Stimulated activated CD8-positive, alpha-beta memory T cell treated with anti-CD3 and anti-CD28 coated beads, Interleukin-15, amount 100 ng/mL, for 24 hours (primary cell): ENCODE measurements at places on chromosomes 7 and 10.
A peak's percentile ranks its signal among the peaks of the same experiment; 100 is the strongest.

GRCh38 chr7:2468227-2468626 lies 8.0 kb downstream of the GRIFIN start:
- DNase-seq: no peak

DNA sequence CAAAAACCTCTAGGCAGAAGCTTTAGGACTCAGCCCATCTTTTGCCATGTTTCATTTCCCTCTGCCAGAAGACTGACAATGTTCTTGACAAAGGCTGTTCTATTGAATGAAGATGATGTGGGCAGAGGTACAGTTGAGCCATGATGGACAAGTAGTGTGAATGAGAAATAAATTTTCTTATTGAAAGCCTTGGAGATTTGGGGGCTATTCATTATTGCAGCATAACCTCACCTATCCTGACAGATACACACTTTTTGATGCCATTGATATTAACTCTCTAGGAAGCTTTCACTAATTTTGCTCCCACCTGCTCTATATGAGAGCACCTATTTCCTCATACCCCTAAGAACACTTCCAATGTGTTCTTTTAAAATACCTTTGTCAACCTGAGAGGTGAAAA lies 36.9 kb upstream of the HPS1 start:
- no peak for DNase-seq

DNA sequence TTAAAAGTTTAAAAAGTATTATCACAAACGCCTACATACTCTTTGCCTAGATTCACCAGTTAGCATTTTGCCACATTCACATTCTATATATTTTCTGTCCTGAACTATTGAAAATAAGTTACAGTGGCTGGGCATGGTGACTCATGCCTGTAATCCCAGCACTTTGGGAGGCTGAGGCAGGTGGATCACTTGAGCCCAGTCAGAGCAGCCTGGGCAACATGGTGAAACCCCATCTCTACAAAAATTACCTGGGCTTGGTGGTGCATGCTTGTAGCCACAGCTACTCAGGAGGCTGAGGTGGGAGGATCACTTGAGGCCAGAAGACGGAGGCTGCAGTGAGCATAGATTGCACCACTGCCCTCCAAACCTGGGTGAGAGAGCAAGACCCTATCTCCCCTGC lies 5.3 kb downstream of the ARPC1A start:
- DNase-seq: no peak

- no peak for DNase-seq
Measured at GRCh38 chr7:30927559-30927958, 15.9 kb downstream of the AQP1 start.

DNA sequence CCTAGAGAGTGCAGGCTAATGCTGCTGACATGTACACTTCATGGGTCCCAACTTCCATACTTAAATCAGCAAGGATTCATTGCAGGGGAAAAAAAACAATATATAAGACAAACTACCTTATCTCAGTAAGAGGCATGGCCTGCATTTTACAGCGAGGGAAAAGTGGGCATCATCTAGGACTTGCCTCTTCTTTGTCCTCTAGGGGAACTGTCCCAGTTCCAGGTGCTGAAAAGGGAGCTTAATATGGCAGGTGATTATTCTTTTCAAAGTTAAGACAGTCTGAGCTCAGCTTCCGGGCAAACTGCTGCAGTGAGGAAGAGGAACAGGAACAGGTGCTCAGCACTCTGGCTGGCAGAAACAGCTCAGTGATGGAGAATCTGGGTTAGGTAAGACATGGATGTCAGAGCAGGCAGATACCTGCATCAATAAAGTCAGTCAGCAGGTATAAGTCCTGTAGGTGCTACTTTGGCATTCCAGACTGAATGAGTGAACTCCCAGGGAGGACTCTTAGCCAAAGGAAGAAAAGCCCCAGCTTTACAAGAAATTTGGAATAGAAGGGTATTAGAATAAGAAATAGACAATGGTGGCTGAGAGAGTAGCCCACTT lies 147.2 kb downstream of the TMEM178B start:
- DNase-seq: no peak

- DNase-seq: no peak
Measured at GRCh38 chr7:49580761-49581160, 192.7 kb upstream of the VWC2 start.

- no peak for DNase-seq
Measured at GRCh38 chr7:129610709-129611245, 743 bp upstream of the NRF1 start.

GRCh38 chr7:82678716-82679115 lies 235.1 kb upstream of the CACNA2D1 start:
- DNase-seq: no peak

DNA sequence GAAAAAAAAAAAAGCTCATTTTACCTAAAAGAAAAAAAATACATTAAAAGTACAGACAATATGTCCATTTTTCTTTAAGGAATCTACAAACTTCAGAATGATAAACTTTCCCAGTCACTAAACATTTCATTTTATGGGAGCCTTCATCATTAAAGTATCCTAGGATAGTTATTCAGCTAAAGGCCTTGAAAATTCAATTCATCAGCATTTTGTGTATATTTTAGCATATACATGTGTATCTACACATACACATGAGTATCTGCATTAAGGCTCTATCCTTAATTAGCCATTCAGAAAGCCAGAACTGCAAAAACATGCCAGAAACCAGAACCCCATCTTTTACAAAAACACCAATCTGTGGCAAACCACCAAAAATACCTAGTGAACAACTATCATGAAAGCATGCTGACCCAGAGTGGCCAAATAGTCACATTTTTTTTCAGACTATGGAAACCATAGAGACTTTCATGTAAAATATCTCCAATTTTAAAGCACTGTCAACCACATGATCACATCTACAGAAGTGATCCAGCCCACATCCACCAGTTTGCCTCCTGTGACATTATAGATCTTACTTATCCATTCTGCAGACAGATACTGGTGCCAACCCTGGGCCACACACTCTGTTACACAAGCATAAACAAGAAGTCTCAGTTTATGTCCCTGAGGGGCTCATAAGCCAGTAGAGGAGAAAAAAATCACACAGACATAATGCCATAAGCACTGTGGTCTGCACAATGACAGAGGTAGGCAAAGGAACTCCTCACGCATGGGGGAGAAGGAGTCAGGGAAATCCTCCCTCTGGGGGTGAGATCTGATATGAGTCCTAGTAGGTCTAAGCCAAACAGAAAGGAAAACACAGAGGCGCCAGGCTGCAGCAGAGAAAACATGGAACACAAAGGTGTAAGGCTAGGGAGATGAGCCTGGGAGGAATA lies 79.2 kb downstream of the SRPK2 start:
- DNase-seq: no peak

DNA sequence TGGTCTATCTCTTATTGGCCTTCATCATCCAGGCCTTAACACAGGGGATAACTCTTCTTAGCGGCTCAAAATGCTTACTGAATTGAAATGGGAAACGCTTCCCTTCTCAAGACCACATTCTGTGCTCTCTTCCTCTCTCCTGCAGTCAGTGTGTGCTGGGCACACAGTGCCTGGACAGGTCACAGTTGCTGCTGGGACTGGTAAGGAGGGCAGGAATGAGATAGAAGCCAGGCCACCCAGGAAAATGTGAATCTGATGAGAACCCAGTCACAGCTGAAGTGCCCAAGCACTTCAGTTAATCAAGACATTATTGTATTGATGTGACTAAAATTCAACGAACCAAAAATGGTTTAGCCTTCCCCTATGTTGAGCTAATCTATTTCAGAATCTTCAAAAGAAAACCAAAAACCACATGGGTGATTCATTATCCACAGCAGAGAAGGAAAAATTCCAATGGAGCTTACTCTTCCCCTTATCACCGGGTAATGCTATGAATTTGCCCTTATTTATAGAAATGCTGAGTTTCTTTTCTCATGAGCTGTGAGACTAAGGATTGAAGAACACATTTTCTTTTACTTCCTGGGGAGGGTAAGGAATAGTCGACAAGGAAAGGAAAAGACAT lies 41.2 kb upstream of the PLPP4 start:
- no peak for DNase-seq

GRCh38 chr7:148982654-148983199 lies 45.6 kb downstream of the PDIA4 start:
- no peak for DNase-seq

DNA sequence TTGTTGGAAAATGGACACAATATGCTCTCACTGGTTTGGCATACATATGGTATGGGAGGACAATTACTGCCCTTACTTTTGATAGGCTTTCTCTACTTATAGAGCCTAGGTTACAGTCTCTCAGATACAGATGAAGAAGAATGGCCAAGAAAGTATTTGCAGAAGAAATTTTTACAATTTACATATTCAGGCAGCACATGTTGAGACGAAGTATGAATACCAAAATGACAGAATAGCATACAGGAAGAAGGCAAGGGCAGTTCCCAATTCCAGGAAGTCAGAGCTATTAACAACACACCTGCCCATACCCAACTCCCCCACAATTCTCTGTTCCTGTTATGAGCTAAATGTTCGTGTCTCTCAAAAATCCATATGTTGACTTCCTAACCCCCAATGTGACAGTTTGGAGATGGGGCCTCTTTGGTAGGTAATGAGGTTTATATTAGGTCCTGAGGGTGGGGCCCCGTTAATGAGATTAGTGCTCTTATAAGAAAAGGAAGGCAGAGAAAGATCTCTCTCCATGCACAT lies 67.8 kb downstream of the DOCK4 start:
- no peak for DNase-seq

GRCh38 chr7:153422291-153423209 lies 629.6 kb upstream of the DPP6 start:
- DNase-seq: no peak

- DNase-seq: no peak
Measured at GRCh38 chr7:28316489-28316888, 95.8 kb upstream of the CREB5 start.

DNA sequence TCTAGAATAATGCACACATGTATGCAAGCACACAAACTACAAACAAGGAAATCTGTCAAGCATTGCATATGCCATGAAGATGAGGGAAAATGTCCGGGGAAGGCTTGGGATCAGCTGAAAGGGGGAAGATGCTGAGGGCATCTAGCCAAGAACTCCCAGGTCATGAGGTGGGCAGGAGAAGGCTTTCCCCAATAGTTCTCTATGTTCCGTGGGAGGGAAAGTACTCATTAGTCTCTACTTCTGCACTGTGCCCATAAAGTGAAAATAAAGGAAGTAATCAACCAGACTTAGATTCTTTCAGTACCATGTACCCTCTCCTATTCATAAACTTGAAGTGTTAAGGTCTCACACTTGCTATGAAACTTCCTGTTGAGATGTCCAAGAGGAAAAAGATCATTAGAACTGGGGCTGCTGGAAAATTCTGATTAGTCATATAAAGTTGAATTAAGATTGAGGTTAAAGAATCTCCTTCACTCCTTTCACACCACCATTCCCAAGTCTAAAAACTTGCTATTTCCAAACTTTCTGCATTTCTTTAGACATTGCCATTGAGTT lies 17.1 kb upstream of the LIPF start:
- no peak for DNase-seq

DNA sequence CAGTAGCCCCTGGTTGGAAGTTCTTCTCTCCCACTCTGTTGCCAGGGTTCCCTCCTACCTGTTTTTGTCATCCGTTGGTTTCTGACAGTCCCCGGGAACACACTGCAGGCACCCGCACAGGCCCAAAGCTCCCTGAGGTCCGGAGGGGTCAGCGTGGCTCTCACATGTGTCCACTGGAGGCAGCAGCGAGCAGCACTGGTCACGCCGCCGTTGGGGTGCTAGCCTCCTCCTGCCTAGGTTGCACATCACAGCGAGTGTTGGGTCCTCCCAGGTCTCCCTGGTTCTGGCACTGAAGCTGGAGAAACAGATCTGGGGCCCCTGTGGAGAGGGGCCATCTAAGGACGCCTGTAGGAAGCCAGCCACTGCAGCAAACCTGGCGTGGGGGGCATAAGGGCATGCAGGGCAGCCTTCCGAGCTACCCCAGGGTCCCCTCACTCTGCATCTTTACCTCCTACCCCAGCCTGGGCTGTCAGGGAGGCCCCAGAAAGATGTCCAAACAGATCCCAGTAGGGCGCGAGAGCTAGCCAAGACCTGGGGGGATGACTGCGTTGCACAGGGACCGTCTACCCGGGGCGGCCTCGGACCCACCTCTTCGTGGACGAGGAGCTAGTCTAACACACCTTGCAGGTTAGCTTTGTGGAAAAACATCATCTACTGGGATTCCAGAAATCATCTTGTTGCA lies 28.9 kb downstream of the LRRC27 start:
- DNase-seq: peak; percentile 11

DNA sequence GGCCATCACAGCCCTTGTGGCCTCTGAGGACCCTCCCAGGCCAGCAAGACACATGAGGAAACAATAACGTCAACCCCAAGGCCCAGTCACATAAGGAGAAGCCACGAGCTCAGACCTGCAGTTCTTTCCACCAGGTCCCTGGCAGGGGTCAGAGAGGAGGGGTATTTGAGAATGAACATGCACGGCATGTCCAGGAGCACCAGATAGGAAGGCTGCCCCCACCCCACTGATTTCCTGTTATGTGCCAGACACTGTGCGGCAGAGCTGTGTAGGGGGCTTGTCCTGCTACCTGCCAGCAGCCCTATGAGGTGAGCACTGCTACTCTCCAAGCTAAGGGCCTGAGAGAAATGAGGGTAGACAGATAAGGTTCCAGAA lies 40.7 kb upstream of the ZMIZ1 start:
- DNase-seq: no peak

DNA sequence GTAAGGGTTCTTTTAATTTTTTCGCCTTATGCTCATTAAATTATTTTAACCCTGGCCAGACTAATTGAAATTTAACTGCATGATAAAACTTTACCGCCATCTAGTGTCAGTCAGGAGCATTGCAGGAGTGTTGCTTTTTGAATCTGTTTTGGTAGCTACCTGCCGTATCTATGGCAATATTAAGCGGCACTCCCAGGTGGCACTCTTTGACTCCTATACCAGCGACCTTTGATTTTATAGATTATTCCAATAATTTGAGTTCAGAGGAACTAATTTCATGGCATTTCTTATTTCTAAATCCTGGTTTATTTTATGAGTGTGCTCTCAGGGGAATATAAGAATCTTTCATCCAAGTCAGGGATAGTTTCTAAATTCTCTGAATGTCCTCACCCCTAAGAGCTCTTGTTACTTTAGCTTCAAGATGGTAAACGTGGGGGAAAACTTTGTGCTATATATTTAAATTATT lies 198.9 kb downstream of the REEP3 start:
- DNase-seq: no peak

GRCh38 chr10:14757394-14757793 lies 17.3 kb downstream of the FAM107B start:
- no peak for DNase-seq

DNA sequence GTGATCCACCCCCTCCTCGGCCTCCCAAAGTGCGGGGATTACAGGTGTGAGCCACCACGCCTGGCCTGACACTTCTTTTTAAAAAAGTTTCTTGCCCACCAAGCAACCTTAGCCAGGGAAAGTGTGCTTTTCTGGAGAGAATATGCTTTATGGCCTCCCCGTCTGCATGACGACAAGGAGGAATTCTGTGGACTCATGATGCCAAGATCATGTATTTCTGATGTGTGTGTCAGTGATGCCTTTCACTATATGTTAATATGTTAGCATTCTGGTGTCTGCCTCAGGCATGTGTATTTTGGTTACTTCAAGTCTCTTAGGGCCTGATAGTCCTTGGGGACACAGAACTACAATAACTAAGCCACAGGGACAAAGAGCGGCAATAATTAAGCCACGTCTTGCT lies 2.1 kb downstream of the PDSS1 start:
- DNase-seq: no peak

GRCh38 chr7:34158368-34159153 lies 253.2 kb downstream of the BMPER start:
- no peak for DNase-seq

GRCh38 chr7:95105627-95106026 lies 198.2 kb downstream of the PPP1R9A start:
- DNase-seq: no peak
